Thoracic aorta (tissue), 2 donors: ENCODE measurements at places on chromosomes 1 and 21. TPM values are rescaled to one million over a fixed set of nuclear protein-coding genes. Genes with fewer than 3 reads are reported as not detected.

Gene RNU1-1
- total RNA-seq = under 0.01 TPM

GRCh38 chr1:7221826-7222694, 436.8 kb downstream of the CAMTA1 start:
- DNase-seq = no peak

GRCh38 chr1:114111731-114112641, 41.7 kb downstream of the SYT6 start:
- no peak for DNase-seq

DNA sequence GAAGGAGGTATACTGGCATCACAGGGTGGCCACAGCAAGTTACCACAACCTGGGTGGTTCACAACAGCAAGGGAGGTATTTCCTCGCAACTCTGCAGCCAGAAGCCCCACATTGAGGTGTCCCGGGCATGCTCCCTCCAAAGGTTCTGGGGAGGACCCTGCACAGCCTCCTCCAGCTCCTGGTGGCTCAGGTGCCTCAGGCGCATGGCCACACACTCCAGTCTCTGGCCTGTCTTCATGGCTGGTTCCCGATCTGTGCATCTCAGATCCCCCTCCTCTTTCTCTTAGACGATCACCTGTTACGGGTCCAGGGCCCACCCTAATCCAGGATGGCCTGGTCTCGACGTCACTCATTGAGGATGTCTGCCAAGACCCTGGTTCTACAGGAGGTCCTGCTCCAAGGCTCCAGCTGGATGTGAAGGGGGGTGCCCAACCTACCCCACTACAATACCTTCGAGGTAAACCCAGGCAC, 6.7 kb upstream of the ARF1 start:
- no peak for DNase-seq

GRCh38 chr1:154994591-154994990, 1.2 kb downstream of the LENEP start:
- no peak for DNase-seq

DNA sequence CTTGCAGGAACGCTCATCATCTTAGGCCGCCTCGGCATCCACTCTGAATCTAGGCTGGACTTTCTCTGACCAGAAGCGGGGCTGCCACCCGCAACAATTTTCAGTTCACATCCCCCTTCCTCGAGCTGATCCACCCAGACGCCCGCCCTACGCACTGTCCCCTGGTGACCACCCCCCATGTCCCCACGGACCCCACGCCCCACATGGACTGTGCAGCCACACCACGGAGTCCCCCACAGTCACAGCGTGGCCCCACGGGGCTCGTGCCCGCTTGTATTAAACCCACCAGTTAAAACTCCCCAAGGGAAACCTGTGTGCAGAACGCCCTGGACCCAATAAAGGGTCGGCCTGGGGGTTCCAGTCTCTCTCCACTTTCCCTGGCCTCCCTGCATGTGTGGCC, 13.0 kb upstream of the C1QTNF12 start:
- no peak for DNase-seq

DNA sequence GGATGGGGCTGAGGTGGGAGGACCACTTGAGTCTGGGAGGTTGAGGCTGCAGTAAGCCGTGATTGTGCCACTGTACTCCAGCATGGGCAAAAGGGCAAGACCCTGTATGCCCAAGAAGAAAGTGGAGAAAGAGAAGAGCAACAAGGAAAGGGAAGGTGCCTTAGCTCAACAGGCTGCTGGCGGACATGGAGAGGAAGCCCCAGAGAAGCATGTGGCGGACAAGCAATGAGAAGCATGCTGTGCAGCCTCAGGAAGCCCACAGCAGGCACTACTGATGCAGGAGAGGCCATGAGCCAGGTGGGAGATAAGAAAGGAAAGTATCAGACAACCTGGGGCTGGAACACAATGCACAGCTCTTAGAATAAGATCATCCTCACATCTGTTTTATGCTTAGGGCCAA, 32.6 kb upstream of the GNG4 start:
- no peak for DNase-seq
